ENCODE measurements at places on chromosomes 11 and 22.

- no peak for DNase-seq
These were observed at the start of gene PANX2 for GRCh38 chr22:50170453-50171318. Gene PANX2, plus strand, starts transcription at chr22:50170731. Its CDS starts 0 bp downstream, at chr22:50170731.

DNA sequence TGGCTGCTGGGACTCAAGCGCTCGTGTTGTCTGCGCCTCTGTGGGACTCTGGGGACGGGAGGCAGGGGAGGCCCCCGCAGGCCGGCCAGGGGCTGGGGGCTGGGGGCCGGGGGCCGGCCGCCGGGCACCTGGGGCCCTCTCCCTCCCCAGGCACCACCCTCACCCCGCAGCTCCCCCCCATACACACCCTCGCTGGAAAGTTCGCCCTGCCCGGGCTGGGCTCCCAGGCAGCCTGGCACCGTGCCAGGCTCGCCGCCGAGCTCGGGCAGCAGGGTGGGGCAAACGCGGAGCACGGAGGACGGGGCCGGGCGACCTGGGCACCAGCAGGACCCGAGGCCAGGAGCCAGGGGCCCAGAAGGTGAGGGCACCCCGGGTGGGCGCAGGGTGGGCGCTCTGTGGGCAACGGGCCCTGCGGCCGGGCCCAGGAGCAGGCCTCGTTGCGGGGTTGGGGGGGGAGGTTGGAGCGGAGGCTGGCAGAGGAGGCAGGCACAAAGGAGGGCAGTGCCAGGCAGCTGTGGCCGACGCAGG, 76.7 kb upstream of the WNT7B start:
- DNase-seq: peak; percentile 65

DNA sequence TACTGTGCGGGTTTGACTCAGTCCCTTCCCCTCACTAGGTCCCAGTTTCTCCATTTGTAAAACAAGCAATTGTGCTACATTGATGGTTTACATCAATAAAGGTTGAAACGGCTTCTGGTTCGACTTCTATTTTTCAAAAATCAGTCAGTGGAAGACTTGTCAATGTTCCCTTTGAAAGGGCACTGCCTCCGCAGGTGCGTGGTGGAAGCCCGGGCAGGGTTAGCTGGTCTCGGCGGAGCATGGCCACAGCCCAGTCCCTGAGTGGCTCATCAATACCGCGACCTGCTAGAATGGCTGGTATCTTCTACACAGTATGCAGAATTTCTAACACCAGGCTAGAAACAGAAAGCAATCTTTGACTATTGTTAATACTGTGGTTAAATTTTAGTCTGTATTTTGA, 16.1 kb downstream of the MS4A10 start:
- DNase-seq: no peak

DNA sequence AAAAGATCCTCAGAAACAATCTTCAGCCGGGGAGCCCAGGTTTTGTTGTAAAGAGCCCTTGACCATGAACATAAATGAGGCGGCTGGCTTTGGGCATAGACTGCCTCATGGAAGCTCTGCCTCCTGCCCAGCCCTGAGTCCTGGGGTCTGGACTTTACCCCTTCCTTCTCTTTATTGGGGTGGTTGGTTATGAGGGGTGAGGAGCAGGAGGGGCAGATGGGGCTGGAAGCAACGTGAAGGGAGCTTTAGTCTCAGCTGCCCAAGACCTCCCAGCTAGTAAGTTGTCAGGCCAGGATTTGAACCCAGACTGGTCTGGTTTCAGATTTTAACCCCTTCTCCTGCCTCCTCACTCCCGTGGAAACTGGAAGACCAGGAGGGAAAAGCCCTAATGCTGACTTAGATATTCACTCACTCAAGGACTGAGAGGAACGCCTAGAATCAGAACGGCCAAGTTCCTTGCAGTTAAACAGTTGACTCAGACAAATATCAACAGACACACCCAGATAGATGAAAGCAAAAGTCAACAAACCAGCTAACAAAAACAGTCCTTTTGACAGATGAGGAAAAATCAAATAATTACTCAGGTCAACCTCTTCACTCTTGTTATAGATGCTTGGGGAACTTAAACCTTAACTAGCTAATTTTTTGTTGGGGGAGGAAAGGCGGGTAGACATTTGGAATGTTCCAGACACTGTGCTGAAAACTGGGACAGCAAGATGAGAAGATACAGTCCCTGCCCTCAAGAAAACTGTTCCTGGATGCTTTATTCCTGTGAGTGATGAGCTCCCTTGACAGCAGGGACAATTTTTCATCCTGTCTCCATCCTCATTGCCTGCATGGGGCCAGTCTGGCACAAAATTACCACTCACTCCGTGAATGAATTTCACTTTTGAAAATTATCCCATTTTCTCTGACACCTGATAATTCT, 20.8 kb upstream of the ARRB1 start:
- peak; percentile 68 for DNase-seq

- peak; percentile 45 for DNase-seq
These were observed 38.3 kb upstream of the MYH9 start for GRCh38 chr22:36425977-36426523.

GRCh38 chr11:45658292-45658991, 7.0 kb downstream of the CHST1 start:
- peak; percentile 62 for DNase-seq

GRCh38 chr11:112522536-112522935, 261.9 kb upstream of the PLET1 start:
- no peak for DNase-seq

- DNase-seq: no peak
These were observed 526.7 kb downstream of the BRD1 start for GRCh38 chr22:49300951-49301397.

DNA sequence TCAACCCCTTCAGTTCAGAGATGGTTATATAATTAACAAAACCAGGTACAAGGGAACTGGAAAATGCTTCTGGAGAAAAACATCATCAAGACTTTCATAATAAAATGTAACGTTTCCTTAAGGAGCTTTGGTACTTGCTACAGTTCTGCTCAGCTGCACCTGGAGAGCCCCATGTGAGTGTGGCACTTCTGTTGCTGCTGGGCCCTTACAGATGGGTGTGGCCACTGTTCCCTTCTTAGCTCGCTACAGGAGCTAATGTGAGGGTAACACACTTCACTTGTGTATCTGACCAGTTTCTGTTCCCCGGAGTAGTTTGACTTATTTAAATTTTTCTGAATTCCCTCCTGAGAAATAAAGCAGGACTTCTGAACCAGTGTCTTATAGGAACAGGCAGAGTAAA, 4.0 kb downstream of the POU2AF3 start:
- no peak for DNase-seq

GRCh38 chr11:78205256-78205655, 16.5 kb downstream of the USP35 start:
- no peak for DNase-seq

DNA sequence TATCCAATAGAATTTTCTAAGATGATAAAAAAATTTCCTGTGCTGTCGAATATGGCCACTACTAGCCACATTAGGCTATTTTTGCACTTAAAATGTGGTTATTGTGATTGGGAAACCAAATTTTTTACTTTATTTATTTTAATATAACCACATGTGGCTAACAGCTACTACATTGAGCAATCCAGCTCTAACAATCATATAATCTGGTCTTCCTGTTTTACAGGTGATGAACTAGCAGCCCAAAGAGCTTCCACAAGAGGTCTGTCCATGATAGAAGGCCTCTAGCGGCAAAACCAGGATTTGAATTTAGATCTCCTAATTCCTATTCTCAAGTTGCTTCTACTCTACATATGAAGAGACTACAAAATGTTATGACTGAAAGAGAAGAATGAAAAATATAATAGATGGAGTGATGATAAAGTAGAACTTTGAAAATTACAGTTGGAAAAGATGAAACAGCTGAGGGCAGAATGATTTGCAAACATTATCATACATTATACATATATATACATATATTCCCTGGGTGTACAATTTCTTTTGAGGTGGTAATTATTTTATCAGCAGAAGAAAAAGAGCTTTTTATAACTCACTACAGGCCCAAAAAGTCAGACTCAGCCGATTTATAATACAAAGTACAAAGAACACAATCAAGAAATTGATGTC, 363.5 kb upstream of the PITPNB start:
- peak; percentile 57 for DNase-seq

DNA sequence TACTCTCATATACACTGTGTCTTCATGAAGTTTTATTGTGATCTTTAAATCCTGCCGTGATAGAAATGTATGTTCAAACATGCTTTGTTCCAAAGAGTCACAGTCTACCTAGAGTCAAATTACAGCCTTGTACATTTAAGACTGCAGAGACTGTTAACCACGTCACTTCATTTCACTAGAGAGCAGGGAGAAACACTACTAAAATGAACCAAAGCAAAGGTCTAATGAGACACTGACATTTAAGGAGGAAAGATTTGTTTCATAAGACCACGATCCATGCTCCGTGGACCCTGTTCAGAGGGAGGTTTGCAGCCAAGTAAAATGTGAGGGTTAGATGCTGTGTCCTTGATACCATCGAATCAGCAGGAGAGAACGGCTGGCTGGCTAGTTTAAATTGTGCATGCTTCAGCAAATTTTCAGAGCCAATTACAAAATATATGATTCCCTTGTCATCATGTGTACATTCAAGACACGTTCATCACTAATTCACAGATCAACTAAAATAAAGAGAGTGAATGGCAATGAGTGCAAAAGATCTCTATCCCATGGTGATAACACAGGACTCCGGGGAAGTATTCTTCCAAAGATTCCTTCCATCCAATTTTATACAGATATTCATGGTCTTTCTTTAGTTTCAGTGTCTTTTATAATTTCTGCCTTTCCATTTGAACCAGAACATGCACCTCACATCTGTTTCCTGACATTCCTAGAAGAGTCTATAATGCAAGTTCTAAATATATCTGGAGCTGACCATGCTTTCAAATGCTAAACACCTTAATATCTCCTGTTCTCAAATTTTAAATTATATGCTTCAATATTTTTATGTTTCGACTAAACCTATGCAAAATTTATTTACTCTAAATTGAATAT, 960.9 kb upstream of the FAT3 start:
- no peak for DNase-seq

GRCh38 chr11:18769802-18770456, 21.7 kb downstream of the PTPN5 start:
- no peak for DNase-seq

DNA sequence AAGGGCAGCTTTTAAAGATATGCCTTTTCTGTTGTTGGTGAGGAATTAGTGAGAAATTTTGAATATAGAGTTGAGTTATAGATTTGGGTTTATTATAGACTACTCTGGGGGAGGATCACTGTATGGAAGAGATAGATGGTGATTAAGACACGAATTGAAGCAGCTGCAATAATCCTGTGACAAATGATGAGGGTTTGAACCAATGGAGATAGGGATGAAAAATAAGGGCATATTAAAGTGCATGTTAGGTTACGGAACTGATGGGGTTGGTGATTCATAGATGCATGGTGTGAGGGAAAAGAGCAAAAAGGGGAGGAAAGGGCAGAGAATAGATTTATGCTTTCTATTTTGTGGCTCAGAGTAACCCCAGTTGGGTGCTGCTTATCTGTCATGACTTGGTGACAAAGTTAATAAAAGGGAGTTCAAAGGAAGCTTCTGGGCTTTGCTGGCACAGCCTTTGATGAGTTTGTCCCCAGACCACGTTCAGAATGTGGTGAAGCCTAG, 11.8 kb downstream of the C11orf87 start:
- DNase-seq: peak; percentile 2

DNA sequence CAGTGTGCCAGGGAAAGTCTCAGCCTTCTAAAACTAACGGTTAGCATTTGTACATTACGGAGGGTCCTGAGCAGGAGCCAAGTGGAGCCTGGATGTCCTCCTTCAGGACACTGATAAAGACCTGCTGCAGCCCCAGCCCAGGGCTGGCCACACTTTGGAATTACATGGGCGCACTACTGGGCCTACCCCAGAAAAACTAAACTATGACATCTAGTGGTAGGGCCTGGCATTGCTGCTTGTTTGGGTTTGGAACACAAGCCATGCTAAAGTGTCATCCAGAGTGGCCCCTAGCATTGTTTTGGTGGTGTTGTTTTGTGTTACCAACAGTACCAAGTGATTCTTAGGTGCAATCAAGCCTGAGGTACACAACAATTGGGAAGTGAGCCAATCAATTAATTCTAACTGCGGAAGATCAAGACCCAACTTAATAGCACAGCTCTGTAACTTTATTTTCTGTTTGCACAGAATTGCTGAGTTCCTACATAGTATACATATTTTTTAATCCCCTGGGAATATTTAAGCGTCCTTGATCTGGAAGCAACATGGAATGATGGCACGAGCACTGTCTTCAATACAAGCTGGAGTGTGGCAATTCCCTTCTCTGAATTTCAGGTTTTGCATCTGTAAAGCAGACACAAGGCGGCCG, 340.7 kb downstream of the LARGE1 start:
- DNase-seq: peak; percentile 52

DNA sequence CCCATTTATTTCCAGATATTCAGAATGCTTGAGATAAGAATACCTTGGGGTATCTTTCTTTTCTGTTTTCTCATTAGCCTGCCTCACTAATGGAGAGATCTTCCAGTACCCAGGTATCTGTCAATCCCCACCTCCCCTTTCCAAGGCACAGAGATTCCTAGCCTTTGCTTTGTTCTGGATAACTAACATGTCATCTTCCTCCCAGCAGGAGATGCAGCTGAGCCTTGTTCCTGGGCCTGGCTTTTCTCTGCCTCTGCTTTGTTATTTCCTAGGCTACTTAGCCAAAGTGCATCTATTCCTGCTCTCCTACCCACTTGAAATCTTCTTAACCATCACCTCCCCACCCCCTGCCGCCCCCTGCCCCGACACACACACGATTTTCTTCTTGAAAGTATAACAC, 297.1 kb downstream of the NELL1 start:
- no peak for DNase-seq

DNA sequence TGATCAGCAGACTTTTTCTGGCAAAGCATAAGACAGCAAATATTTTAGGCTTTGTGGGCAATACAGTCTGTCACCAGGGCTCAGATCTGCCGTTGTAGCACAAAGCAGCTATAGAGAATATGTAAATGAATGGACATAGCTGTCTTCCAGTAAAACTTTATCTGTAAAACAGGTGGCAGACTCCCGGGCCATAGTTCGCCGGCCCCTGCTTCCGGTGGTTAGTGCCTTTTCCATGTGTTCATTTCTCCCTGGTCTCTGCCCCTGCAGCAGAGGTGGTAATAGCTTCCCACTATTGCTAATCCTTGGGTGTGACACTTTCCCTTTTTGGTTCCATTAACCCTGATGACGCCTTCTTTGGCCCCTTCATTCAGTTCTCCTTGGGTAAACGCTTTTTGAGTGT, 93.7 kb upstream of the LDLRAD3 start:
- no peak for DNase-seq

DNA sequence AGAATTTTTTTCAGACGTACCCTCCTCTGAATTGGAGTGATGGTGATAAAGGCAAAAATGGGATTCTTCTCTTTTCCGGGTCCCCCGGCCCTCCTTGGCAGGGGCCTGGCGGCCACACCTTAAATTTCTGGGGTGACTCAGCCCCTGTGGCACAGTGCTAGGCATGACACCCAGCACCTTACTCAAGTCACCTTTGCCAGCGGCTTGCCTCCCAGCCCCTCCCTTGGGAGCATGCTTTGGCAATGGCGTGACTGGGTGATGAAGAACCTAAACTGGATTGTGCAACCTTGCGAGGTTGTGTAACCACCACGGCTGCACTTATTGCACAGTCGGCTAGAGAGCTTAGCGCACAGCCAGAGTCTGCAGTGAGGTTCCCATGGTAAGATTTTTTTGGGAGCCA, 16.2 kb upstream of the LDLRAD3 start:
- DNase-seq: peak; percentile 93

Measured in fibroblast of mammary gland (primary cell).